ENCODE measurements at places on chromosomes 1 and 21.
A peak's percentile ranks its signal among the peaks of the same experiment; 100 is the strongest.

- no peak for DNase-seq
Measured at GRCh38 chr1:11494771-11495170, 15.8 kb downstream of the DISP3 start.

DNA sequence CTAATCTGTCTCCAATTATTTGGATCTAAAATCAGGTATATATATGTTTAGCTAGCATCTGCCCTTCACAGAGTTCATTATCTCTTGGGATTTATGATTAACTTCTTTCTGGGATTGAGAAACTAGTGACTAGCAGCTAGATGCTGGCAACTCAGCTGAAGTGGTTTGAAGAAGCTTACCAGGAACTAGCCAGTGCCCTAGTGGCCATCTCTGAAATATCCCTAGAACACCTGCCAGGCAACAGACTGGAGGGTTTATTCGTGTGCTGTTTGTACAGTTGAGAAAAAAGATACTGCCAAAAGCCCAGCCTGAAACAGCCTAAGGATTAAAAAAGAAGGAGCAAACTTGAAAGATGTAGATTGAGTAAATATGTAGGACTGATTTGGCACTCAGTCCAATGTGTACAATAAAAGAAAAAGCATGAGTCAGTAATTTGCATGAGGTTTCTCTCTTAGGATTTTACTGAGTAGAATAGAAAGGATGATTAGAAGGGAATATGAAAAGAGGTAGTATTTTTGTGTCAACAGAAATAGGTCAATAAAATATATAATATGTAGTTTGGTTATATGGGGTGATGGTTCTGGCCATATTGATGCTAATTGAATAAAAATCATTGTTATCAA is 1144.6 kb upstream of the ADGRL2 start:
- DNase-seq: no peak

DNA sequence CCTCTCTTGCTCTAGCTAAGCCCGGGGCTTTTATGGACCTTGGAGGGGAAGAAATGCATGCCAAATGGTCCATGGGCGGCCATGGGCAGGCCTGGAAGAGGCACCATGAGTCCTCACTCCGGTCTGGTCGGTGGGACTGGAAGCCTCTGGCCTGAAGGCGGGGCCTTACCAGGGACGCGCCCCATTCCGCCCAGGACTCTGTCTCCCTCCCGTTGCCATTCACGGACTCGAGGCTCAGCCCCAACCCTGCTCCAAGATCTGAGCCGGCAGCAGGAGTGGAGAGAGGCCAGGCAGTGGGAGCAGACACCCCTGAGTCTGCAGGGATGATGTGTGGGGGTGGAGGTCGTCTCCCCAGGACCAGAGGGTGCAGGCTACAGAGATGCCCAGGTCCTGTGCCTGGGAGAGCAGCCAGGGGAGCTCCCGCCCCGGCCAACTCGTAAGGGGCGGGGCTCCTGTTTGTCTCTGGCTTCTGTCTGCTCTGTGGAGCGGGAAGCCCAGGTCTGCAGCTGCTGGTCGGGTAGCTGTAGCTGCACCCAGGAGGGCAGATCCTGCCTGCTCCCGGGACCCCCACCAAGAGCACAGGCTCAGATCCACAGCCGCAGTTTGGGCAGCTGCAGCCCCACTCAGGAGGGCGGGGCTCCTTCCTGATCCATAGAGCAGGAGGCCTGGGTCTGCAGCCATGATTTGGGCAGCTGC is 8.3 kb upstream of the KANK4 start:
- no peak for DNase-seq

GRCh38 chr1:37794372-37795339 is 1.0 kb downstream of the MANEAL start:
- DNase-seq: no peak

DNA sequence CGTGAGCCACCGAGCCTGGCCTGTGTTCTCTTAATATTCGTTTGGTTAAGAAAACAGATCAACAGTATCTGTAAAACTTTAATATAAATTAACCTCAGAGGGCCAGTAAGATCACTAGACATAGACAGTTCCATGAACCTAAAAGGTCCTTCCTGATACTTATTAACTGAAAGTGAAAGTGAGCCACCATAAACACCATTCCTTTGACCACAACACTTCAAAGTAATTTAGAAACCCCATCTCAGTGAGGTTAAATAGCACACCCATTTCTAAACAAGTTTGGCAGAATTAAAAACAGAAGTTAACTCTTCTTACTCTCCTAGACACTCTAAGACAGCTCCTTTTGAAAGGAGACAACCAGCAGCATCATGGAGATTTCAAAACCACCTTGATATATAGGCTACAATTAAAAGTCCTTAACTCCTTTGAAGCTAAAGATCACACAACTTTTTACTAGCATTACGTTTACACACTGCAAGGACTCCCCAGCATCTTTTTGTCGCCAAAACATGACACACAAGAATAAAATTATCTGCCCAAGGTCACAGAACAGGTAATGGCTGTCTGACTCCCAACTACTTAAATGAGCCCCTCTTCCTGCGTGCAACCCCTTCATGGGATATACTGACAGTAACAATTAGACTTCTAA is 2.2 kb downstream of the RNF19B start:
- peak; percentile 60 for DNase-seq

- DNase-seq: no peak
Measured at GRCh38 chr1:169941982-169942830, 48.5 kb upstream of the SCYL3 start.

GRCh38 chr1:86516335-86516734 is 30.5 kb upstream of the CLCA4 start:
- no peak for DNase-seq

GRCh38 chr1:61322769-61323168 is 240.4 kb downstream of the NFIA start:
- no peak for DNase-seq

- no peak for DNase-seq
Measured at GRCh38 chr1:205009670-205010069, 33.3 kb upstream of the CNTN2 start.

DNA sequence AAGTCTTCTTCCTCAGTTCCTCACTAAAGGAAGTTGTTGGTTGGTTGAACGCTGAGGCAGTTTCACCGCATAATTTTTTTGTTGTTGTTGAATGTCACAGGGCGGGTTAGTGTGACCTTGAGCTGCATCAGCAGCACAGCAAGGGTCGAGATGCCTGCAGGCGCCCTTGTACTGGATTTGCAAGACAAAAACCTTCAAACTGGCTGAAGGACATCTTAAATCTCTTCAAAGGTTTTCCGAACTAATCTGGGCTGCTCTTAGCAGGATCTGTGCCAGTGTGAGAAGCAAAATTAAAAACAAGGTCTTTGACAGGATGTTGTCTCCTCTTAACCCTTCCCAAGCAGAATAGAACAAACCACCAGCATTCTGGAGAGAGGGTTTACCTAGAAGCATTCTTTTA is 59.4 kb downstream of the NRIP1 start:
- no peak for DNase-seq

GRCh38 chr1:197838836-197839235 is 63.6 kb upstream of the DENND1B start:
- DNase-seq: no peak

GRCh38 chr1:18681423-18681835 is 50.8 kb downstream of the PAX7 start:
- DNase-seq: no peak

Data from GM12864 (cell line).